ENCODE measurements at places on chromosomes 7 and 10.
A peak's percentile ranks its signal among the peaks of the same experiment; 100 is the strongest.

GRCh38 chr10:116444527-116445142 is 17.0 kb downstream of the PNLIPRP3 start:
- no peak for DNase-seq

DNA sequence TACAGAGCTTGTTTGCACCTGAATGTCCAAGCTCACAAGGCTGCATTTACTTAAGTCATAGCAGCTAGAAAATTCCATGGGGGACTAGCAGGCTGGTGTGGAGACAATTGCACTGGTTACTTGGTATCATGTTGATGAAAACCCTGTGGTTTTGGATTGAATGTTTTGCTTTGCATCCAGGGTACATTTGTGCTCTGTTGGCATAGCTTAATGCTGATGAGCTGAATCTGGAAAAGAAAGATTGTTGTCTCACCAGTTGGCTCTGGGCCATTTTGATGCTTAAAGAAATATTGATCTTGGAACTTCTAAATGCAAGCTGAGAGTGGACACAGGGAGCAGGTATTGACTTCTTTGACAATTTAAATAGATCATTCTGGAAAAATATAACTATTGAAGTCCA is 122.5 kb upstream of the MBL2 start:
- no peak for DNase-seq

GRCh38 chr7:1233333-1234048 is 819 bp downstream of the UNCX start:
- DNase-seq: no peak

- no peak for DNase-seq
Measured at GRCh38 chr10:13659887-13660550, 73.3 kb downstream of the PRPF18 start.

- no peak for DNase-seq
Measured at GRCh38 chr7:22417841-22418240, 60.9 kb upstream of the RAPGEF5 start.

DNA sequence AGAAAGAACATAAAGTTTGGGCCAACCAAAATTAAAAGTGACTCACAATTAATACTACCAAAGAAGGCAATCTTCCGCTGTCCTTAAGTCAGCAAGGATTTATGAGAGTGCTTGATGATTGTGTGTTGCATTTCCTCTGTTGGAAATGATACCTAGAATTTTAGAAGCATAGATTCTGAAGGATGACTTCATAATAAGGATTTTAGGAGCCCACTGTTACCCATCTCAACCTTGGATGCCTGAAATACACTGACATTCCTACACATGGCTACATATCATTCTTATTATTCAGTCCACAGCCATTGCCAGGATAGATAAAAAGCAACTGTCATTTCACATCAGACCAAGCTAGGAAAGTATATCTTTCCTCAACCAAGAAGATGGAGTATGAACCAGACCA is 823.8 kb downstream of the LRMDA start:
- DNase-seq: no peak

DNA sequence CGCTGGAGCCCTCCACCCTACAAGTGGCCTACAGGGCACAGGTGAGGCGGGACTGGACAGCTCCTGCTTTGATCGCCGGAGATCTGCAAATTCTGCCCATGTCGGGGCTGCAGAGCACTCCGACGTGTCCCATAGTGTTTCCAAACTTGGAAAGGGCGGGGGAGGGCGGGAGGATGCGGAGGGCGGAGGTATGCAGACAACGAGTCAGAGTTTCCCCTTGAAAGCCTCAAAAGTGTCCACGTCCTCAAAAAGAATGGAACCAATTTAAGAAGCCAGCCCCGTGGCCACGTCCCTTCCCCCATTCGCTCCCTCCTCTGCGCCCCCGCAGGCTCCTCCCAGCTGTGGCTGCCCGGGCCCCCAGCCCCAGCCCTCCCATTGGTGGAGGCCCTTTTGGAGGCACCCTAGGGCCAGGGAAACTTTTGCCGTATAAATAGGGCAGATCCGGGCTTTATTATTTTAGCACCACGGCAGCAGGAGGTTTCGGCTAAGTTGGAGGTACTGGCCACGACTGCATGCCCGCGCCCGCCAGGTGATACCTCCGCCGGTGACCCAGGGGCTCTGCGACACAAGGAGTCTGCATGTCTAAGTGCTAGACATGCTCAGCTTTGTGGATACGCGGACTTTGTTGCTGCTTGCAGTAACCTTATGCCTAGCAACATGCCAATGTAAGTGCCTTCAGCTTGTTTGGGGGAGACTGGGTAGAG is at the start of gene COL1A2:
COL1A2 (plus strand) TSS at position 459 of the 704 bp plus-strand sequence; CDS start at position 596, 137 bp downstream.
- no peak for DNase-seq

DNA sequence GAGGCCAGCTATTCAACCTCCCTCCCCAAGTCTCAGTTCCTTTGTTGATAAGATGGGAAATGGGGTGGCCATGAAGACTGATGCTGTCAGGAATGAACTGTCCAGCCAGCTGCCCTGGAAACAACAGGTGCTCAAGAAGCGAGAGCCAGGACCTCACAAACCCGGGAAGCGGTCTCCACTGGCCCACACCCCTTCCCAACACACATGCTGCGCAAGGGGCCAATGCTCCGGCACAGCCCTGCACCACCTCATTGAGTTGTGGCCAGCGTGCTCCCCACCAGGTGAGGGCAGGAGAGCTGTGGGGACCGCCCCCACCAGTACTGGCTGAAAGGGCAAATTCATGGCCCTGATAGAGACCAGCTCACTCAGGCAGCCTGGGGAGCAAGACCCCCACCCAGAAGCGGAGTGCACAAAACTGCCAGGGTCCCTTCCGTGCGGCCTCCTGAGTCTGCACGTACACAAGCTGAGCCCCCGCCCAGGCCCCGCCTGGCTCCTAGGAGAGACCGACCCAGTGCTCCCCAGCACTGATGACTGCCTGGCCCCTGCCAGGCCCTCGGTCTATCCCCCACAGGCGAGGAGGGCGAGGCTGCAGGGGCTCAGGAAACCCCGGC is 216.6 kb downstream of the MAD1L1 start:
- no peak for DNase-seq

GRCh38 chr10:112832361-112832878 is 117.6 kb upstream of the TCF7L2 start:
- DNase-seq: no peak

GRCh38 chr10:8365935-8366911 is 311.7 kb downstream of the GATA3 start:
- DNase-seq: no peak

- no peak for DNase-seq
Measured at GRCh38 chr10:133608855-133609254, 17.7 kb downstream of the FRG2B start.

DNA sequence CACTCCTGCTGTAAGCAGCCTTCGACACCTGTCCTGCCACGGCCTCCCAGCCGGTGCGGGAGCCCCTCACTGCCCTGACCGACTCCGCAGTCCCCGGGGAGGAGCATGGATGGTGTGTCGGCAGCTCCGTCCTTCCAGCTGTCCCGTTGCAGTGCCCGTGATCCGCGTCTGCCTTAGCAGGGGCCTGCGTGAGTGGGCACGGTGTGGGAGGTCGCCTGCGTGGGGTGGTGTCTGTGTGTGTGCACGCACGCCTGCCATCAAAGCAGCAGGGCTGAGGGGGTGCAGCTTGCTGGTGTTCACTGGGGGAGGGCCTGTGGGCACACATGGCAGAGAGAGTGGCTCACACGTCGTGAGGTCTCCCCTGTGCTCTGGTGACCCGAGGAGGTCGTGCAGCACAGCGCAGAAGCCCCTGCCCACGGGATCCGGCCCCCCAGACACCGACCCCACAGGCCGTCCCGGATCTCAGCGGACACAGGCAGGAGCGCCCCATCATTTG is 10.3 kb downstream of the MAFK start:
- DNase-seq: no peak

DNA sequence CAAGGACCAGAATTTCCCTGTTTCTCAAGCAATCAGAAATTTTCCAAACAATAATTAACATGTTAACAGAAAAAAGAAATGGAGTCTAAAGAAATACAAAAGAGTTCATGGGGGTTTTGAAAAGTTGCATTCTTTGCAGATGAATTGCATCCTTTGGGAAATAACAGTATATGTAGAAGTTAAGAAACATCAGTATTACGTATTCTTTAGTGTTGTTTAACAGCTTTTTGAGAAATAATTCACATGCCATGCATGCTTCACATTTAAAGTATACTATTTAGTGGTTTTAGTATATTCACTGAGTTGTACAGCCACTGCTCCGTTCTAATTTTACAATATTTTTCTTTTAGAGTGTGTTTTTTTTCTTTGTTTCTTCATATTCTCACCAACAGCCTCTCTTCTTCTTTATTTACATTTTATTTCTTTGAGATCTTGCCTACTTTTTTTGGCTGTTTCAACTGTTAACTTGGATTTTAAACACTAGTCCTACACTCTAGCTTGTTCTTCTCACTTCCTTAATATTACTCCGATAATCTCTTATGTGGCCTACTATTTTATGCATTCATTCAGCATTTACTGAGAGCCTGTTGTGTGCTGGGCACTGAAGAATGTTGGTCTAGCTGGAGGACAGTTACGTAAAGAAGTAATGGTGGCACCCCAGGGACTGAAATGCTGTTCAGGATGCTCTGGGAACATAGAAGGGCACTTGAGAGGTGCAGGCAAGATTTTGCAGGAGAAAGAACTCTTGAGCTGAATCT is 330.1 kb downstream of the EXOC4 start:
- DNase-seq: no peak

GRCh38 chr10:44733501-44734488 is 177.3 kb upstream of the TMEM72 start:
- no peak for DNase-seq

DNA sequence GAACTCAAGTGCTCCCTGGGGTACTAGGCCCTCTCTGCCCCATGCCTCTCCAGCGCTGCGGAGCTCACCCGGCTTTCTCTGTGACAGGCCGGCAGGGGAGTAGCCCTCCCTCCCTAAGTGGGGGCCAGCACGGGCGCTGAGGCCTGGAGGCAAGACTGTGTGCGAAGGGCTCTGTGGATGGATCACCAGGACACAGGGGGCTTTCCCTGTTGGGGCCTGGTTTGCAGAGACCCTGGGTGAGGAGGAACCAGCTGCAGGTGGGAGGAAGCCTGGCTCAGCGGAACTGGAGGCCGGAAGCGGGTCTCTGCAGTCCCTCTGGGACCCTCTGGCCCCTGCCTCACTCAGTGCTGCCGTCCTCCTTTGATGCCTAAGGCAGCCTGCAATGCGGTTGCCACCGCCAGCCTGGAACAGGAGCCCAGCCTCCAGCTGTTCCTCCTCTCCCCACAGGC is 106.0 kb downstream of the CYTH3 start:
- peak; percentile 12 for DNase-seq

DNA sequence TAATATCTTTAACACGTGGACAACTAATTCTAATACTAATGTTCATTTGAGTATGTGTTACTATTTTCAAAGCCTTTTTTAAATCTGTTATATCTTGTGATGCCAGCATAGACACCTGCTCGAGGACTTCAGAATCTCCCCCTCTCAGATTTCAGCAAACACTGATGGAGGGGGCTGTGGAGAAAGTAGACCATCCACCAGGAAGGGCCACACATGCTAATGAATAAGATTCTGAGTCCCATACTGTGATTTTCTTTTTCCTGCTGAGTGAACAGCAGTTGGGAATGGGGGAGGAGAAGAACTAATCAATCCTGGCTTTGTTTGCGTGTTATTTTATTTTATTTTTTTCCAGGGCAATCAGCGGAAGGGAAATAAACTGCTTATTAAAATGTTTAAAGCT is 157.9 kb upstream of the CSTF2T start:
- no peak for DNase-seq

GRCh38 chr7:143181349-143181748 is 1.9 kb upstream of the TAS2R39 start:
- DNase-seq: no peak

DNA sequence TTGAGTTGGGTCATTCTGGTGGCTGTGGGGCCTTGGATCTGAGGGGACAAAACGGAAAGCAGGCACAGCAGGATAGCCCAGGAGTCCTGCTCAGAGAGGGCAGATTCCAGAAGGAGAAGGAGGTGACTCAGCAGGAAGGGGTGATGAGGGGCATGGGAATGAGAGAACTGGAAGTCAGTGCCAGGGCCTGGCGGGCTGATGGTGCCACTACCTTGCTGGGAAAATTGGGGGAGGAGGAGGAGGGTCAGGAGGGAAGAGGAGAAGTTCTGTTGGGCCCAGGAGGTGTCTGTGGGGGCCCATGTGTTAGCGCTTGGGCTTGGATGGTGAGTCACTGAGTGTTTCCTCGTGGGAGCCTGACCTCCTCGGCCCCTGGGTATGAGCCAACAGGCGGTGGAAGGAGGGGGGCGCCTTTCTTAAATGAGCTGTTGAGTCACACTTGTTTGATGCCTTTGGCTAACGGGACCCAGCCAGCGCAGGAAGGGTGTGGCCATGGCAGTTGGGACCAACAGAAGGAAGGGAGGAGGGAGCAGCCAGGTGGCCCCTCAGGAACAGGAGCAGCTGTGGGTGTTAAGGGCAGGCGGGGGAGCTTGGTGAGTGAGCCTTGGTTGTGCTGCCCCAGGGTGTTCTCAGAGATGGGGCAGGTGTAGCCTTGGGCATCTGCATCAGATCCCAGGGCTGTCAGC is 130.0 kb upstream of the BTBD16 start:
- no peak for DNase-seq

GRCh38 chr10:74822101-74822500 is 4.3 kb upstream of the KAT6B start:
- no peak for DNase-seq

GRCh38 chr10:90847436-90847835 is 10.4 kb downstream of the HTR7 start:
- DNase-seq: no peak

- DNase-seq: no peak
Measured at GRCh38 chr7:33129806-33130153, 416 bp downstream of the BBS9 start.

DNA sequence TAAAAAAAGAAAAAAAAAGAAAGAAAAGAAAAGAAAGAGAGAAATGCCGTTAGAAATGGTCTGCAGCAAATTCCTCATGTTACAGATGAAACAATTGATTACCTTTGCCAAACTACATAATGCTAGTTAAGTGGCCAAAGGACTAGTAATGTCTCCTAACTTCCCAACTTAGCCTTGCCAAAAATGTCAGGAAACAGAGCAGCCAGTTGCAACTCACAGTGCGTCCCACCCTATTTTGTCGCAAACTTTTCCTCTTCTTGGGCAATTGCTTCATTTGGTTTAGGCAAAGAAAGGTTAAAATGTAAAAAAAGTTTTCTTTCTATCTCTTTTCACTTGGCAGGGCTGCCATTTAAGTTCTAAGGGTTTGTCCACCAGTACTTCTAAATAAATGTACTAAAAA is 53.1 kb downstream of the APBB1IP start:
- no peak for DNase-seq

GRCh38 chr10:99532687-99533495 is at the start of gene NKX2-3:
Gene NKX2-3, plus strand, starts transcription at chr10:99532942. Its CDS starts 190 bp downstream, at chr10:99533132.
- DNase-seq: no peak

- no peak for DNase-seq
Measured at GRCh38 chr10:109892117-109892516, 31.2 kb downstream of the XPNPEP1 start.

- DNase-seq: no peak
Measured at GRCh38 chr10:119483839-119484238, 58.7 kb downstream of the RGS10 start.

DNA sequence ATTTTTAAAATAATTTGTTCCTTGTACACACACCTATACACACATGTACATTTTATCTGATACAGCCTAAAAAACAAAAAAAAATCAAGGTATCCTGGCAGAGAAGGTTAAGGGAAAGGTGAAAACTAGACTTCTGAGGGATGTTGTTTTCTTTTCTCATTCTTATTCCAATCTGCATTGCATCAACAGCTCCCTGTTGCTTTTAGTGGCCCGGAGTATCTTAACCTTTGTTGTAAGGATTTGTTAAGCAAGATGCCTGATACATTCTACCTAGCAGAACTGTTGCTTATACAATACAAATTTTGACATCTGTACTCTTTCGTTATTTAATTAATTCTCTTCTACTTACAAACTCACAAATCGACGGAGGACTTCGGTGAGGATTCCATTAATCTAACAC is 167.4 kb downstream of the GNAI1 start:
- DNase-seq: no peak
